D721Med (cell line): ENCODE measurements at places on chromosomes 4 and X.
A peak's percentile ranks its signal among the peaks of the same experiment; 100 is the strongest.

GRCh38 chr4:36141186-36141585 is 103.1 kb downstream of the ARAP2 start:
- no peak for DNase-seq

- DNase-seq, result no peak
Measured at GRCh38 chr4:46250997-46251396, 127.1 kb upstream of the GABRG1 start.

DNA sequence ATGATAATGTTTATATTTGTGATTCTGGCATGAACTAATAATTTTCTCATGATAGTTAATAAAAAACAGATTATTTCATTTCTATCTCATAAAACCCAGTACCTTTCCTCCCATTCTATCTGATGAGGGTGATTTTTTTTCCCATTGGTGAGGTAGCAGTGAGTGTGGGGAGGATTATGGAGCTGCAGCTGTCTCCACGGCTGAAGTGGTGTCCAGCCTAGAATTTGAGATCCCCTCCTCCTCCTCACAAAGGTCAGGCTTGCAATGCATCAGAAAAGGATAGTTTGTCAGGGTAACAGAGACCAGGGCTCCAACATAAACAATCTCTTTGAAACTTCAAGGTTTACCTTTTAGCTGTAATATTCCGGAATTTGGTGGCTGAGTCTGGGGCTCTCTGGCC is 60.9 kb downstream of the C4orf51 start:
- DNase-seq, result no peak

- DNase-seq, result no peak
Measured at GRCh38 chrX:135009838-135010237, 12.5 kb downstream of the RTL8B start.

DNA sequence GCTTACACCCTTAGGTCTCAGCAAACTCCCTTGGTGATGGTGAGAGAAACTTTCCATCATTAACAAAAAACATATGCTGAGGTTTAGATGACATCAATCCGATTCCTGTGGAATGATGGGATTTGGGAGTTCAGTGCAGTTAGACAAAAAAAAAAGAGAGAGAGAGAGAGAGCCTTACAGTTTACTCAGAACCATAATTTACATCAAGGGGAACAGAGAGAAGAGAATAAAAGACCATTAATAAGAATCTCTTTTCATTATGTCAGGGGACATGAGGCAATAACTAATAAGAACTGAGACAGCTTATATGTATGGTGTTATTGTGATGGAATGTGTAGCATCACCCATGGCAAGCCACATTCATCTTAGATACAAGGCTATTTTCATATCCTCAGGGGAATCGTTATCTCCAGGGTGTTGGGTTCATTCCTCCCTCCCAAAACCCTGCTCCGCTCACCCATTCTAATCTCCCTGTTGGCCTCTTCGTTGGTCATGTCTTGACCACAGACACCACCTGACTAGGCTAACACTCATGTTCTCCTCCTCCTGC is 175.7 kb upstream of the MXRA5 start:
- DNase-seq, result no peak

DNA sequence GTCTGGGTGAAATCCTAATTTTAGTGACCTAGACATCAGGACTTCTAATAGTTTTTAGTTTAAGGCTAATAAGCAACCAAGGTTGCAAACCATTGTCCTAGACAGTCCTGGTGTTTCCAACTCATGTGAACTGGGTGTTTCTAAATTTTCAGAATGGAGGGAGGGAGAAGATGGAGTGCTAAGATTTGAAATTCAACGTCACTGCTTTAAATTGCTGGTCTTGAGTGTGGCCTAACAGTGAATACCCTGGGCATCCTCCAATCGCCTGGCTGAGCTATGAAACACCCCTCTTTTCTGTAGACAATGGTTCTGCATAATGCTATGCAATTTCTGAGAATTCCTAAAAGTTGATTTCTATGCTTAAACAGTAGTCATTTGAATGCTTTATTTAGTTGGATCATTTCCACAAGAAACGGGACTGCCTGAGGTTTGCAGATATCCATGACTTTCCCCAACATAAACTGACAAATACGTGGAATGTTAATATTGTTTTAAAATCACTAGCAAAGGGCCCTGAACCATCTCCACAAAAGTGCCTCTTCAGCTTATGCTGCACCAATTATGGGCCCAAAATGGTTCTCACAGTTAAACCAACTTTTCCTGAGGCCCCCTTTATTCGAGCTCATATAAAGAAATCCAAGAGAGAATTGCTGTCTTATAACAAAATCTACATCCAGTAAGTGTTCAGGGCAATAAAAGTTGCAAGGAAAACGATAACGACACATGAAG is 1.1 kb downstream of the FBXL5 start:
- no peak for DNase-seq

- no peak for DNase-seq
Measured at GRCh38 chr4:175873707-175874106, 61.6 kb upstream of the GPM6A start.

- peak; percentile 29 for DNase-seq
Measured at GRCh38 chr4:151169223-151169622, 69.8 kb downstream of the RPS3A start.

- DNase-seq, result no peak
Measured at GRCh38 chr4:151665785-151666127, 95.1 kb downstream of the GATB start.

DNA sequence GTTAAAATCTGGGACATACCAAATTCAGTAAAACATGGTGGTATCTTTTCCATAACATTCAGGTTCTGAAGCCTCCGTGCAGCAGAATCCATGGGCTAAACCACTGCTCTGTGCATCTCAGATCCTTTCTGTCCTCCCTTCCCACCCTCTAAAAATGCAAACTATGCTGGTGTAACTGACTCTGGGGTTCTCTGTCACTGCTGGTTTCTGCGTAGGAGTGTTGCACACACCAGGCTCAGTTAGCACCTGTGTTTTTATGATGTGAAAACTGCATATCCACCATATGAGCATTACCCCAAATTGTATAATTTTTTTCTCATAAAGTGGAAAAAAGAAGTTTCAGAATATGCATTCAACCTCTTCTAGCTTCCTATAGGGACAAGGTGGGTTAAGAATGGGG is 22.4 kb upstream of the IL21 start:
- DNase-seq, result no peak

DNA sequence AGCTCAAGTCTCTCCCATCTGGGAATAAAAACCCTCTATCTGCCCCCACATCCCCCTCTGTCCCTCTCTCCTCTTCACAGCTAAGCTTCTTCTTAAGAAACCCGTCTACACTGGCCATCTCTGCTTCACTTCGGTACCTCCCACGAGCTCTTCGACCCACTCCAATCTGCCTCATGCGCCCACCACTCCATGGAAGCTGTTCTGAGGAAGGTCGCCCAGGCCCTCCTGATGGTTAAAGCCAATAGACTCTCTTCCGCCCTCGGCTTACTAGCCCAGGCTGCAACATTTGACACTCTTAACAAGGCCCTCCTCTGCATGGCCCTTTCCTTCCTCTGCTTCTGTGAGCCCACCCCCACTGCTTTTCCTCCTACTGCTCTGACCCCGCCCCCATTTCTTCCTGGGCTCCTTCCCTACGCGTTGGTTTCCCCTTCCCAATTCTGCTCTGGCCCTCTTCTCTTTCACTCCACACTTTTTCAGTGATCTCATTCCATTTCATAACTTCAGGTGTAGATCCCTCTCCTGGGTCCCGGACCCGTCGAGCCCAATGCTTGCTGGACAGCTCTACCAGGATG is 11.8 kb downstream of the IQSEC2 start:
- DNase-seq, result no peak

DNA sequence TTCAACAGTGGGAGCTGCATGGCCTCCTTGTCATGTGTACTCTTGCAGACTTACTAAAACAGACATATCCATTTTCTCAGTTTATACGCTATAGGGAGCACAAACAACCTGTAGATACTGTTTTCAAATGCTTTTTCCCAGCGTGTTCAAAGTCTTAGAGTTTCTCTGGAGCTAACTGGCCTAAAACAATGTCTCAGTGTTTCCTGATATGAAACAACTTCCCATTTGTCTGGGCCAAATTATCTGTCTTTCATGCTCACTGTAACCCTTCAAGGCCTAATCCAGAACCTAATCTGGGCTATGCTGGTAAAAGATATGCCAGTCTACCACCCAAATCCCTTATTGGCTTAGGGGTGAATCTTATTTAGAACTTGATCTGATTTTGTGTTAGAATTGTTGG is 38.8 kb downstream of the RAB40A start:
- no peak for DNase-seq

GRCh38 chr4:189121336-189121735 is 819.3 kb upstream of the FRG1 start:
- DNase-seq, result no peak

GRCh38 chr4:18664171-18664570 is 642.6 kb upstream of the LCORL start:
- DNase-seq, result no peak

DNA sequence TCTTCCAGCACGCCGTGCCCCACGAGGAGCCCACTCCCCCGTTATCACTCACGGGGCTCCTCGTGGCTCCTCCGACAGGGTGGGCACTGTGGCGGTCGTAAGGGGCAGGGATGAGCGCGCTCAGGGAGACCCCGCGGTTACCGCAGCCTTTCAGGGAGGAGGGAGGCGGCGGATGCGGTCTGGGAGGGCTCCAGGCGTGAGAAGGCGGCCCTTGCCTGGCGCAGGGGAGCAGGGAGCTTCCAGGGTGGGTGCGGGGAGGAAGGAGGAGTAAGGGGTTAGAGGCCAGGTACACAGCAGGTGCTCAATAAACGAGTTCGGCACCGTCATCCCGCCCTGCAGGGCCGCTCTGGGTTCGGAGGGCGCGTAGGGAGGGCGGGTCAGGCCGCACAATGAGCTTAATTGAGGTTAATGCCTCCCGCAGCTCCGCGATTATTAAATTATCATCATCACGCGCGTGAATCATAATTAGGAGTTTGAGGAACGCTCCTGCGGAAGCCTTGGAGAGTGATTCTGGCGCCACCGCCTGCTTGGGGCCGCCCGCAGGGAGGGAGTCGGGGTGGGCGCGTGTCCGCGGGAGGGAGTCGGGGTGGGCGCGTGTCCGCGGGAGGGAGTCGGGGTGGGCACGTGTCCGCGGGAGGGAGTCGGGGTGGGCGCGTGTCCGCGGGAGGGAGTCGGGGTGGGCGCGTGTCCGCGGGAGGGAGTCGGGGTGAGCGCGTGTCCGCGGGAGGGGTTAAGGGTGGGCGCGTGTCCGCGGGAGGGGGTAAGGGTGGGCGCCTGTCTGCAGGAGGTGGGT is 7.6 kb upstream of the NKX1-1 start:
- DNase-seq, result peak; percentile 36

DNA sequence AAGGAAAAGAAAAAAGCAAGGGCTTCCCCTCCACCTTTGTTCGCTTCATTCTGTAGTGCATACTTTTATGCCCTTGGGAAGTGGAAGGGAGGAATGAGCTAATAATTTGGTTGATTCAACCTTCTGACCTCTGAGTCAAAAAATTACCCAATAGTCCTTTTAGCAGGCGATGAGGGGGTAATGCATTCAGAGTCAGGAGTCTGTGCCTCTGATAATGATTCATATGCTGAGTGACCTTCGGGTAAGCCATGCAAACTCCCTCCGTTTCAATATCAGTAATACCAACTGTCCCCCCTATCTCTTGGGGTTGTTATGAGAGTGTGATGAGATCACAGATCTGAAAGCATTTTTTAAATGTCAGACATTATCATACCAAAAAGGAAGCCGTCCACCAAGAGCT is 41.6 kb upstream of the ACSL4 start:
- DNase-seq, result no peak

GRCh38 chrX:139967750-139968149 is 2.4 kb upstream of the CXorf66 start:
- no peak for DNase-seq

GRCh38 chr4:118849867-118850487 is 14.1 kb upstream of the SEC24D start:
- no peak for DNase-seq

DNA sequence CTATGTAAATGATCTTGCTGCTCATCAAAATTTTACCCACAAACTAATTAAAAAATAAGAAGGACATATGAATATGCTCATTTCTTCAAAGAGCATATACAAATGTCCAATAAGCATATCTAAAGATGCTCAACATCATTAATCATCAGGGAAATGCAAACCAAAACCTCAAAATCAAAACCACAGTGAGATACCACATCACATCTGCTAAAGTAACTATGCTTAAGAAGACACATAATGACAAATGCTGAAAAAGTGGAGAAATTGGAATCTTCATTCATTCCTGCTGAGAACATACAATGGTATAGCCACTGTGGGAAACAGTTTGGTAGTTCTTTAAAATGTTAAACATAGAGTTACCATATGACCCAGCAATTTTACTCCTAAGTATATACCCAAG is 81.9 kb downstream of the AFF2 start:
- DNase-seq, result no peak

DNA sequence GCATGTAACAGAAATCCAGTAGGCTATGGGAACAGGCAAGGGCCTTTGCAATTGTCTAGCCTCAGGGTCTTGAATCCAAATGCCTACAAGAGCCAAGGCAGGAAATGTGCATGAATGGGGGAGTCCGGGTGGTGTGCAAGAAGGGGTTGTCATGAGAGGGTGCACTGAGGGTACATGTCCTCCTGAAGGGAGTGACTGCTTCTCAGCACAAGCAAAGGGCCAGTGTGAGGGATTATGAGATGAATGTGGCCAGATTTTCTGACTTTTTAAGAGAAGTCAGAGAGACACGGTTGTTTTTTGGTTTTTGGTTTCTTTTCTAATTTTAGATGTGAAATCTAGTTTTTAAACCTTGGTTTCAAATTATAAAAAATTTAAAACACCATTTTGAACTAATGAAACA is 76.5 kb upstream of the LSM6 start:
- no peak for DNase-seq

- DNase-seq, result no peak
Measured at GRCh38 chr4:1408418-1408817, 2.2 kb upstream of the NKX1-1 start.

DNA sequence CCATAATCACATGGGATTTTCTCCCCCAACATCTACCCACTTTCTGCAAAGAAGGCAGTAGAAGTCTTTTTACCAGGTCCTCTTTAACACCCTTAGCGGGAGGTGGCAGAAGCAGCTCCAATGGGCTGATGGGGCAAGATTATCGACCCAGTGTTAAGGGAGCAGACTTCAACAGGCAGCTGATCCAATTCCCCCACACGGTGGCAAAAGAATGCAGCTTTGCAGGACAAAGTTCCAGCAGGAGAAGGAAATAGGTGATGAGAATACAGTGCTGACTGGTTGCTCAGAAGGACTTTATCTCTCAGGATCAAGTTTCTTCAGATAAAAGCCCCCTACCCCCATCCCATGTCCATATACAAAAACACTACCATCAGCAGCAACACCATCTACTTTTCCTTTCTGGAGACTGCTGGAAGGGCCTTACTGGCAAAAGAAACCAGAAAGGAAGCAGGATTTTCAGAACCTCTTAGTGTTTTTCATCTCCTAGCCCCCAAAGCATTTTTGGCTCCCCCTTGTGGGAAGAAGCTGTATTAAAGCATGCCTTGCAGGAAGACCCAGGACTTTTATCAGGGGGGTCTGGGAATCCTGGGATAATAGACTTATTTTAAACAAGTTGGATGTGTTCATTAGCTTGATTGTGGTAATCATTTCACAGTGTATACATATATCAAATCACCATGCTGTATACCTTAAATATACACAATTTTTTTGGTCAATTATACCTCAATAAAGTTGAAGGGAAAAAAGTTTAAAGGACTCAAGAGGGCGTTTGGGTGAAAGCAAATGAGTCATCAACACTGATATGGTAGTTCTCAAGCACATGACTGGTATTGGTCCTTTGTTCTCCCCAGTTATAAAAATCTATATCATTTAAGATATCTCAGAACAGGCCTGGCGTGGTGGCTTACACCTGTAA is 146.4 kb downstream of the GPC3 start:
- no peak for DNase-seq

- no peak for DNase-seq
Measured at GRCh38 chr4:158906073-158906472, 137.2 kb downstream of the FNIP2 start.
